ENCODE measurements at places on chromosomes 7 and 10.

DNA sequence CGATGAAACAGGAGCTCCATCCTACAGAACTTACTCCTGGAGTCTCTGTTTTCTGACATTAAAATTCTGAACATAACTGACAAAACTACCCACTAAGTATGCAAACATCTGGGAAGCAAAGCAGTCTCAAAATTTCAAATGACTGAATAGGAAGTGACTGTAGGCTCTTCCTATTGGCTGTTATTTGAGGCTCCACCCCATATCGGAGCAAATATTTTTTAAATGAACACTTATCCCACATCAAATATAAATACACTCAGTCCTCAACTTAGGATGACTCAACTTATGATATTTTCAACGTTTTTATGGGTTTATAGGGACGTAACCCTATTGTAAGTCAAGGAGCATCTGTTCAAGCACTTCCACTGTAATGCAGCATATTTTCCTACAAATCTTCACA is 8.8 kb downstream of the HSPA12A start:
- no peak for DNase-seq

- no peak for DNase-seq
These were observed 16.5 kb upstream of the PLAU start for GRCh38 chr10:73894245-73894971.

DNA sequence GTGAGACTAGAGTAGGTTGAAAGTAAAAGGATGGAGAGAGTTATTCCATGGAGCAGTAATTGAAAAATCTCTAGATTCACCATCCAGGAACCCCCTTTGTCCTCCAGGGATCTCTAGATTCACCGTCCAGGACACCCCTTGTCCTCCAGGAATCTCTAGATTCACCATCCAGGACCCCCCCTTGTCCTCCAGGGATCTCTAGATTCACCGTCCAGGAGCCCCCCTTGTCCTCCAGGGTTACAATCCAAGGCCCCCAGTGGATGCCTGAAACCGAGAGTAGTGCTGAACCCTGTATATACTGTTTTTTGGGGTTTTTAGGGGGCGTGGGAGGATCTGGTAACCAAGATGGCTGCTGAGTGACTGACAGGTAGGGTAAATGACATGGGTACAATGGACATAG is 38.3 kb upstream of the PPP2R2D start:
- DNase-seq: no peak

GRCh38 chr10:72353028-72353964 is 1.4 kb downstream of the DNAJB12 start:
- no peak for DNase-seq

- DNase-seq: no peak
These were observed 12.8 kb downstream of the CPXM2 start for GRCh38 chr10:123878666-123879303.

DNA sequence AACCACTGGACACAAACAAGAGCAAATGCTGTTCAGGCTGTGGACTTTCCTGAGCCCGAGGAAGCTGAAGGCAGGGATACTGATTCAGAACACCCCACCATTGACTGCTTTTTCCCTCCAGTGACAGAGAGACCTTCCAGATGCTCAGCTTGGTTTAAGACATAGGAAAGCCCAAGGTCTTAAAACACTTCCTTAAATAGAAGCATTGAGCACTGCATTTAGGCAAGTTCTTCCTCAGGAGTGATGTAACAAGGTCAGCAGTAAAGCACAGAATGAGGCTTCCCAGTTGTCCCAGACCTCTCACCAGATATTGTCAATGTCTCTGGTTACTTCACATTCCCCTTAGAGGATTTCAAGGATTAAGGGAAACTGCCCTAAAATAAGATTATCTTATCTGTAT is 19.6 kb upstream of the CDCA7L start:
- no peak for DNase-seq
